Dermis lymphatic vessel endothelial cell (primary cell): ENCODE measurements at places on chromosomes 12 and 14. TPM values are rescaled to one million over a fixed set of nuclear protein-coding genes. Genes with fewer than 3 reads are reported as not detected.

ZNF891 gene
- 0.54 and 0.86 TPM in 2 replicates for total RNA-seq

HOXC4 gene
- not detected in 2 replicates for total RNA-seq

EPYC gene
- not detected in 2 replicates for total RNA-seq

PPM1H gene
- total RNA-seq, result 0.95 and 0.98 TPM in 2 replicates

MYL2 gene
- total RNA-seq, result 0.33 and 0.86 TPM in 2 replicates

GALNT6 gene
- 11.7 and 12.3 TPM in 2 replicates for total RNA-seq

ADAM21 gene
- under 0.01 and 0.17 TPM in 2 replicates for total RNA-seq

DAO gene
- total RNA-seq, result not detected in 2 replicates

FAM161B gene
- 2.3 and 2.7 TPM in 2 replicates for total RNA-seq

AVPR1A gene
- total RNA-seq, result under 0.01 TPM in 1 of 2 replicates, not detected in the other

TMEM116 gene
- total RNA-seq, result 3.5 and 3.8 TPM in 2 replicates

ESPL1 gene
- total RNA-seq, result 1.3 and 1.5 TPM in 2 replicates

LRP1-AS gene
- not detected in 2 replicates for total RNA-seq

CCDC196 gene
- total RNA-seq, result not detected in 2 replicates

TRIAP1 gene
- 26.9 and 38.2 TPM in 2 replicates for total RNA-seq

PYGL gene
- 71.9 and 138 TPM in 2 replicates for total RNA-seq

GPR68 gene
- 0.22 and 0.34 TPM in 2 replicates for total RNA-seq

KSR2 gene
- 0.09 and 0.43 TPM in 2 replicates for total RNA-seq

AKAP3 gene
- total RNA-seq, result 1.3 and 1.9 TPM in 2 replicates

PTGR2 gene
- total RNA-seq, result 1.6 and 2.0 TPM in 2 replicates

GZMB gene
- not detected in 2 replicates for total RNA-seq

OR4E2 gene
- not detected in 2 replicates for total RNA-seq

PLBD1 gene
- total RNA-seq, result 0.17 and 0.43 TPM in 2 replicates

NFE2 gene
- not detected in 2 replicates for total RNA-seq

EIF2S3B gene
- total RNA-seq, result 0.54 and 1.4 TPM in 2 replicates

CYP27B1 gene
- 0.11 and 0.26 TPM in 2 replicates for total RNA-seq

CACNB3 gene
- 5.5 and 6.2 TPM in 2 replicates for total RNA-seq

SRGAP1 gene
- total RNA-seq, result 2.1 and 5.9 TPM in 2 replicates

POTEM gene
- total RNA-seq, result not detected in 2 replicates

CFAP251 gene
- total RNA-seq, result 1.1 and 1.4 TPM in 2 replicates

SLC39A2 gene
- total RNA-seq, result not detected in 2 replicates

FAM186B gene
- 0.11 and 0.26 TPM in 2 replicates for total RNA-seq

PELI2 gene
- 15.7 and 20.3 TPM in 2 replicates for total RNA-seq

DNAI7 gene
- under 0.01 and 0.11 TPM in 2 replicates for total RNA-seq

CDKL1 gene
- total RNA-seq, result 99.4 and 136 TPM in 2 replicates

SUOX gene
- total RNA-seq, result 9.2 and 9.4 TPM in 2 replicates

RDH11 gene
- 61.0 and 68.9 TPM in 2 replicates for total RNA-seq

RIN3 gene
- 3.9 and 4.1 TPM in 2 replicates for total RNA-seq

RASSF9 gene
- total RNA-seq, result 6.1 and 9.0 TPM in 2 replicates

HCAR1 gene
- total RNA-seq, result under 0.01 TPM in 2 replicates

RAD9B gene
- total RNA-seq, result 0.11 and 0.43 TPM in 2 replicates

KCNC2 gene
- total RNA-seq, result not detected in 2 replicates

NPFF gene
- not detected in 2 replicates for total RNA-seq

KRT2 gene
- total RNA-seq, result not detected in 2 replicates

CNTN1 gene
- not detected in 2 replicates for total RNA-seq

PGF gene
- total RNA-seq, result 5.7 and 8.6 TPM in 2 replicates

TMPRSS12 gene
- total RNA-seq, result not detected in 2 replicates

PCK2 gene
- total RNA-seq, result 6.7 and 9.0 TPM in 2 replicates

CEP290 gene
- total RNA-seq, result 4.4 and 6.9 TPM in 2 replicates

TAS2R14 gene
- 1.5 and 1.6 TPM in 2 replicates for total RNA-seq

NEUROD4 gene
- total RNA-seq, result not detected in 2 replicates

ENDOU gene
- total RNA-seq, result under 0.01 and 0.11 TPM in 2 replicates

TAS2R20 gene
- total RNA-seq, result 1.7 and 2.4 TPM in 2 replicates

RASAL1 gene
- not detected in 2 replicates for total RNA-seq

SPIC gene
- total RNA-seq, result not detected in 2 replicates

RNF212B gene
- total RNA-seq, result not detected in 2 replicates

TSHR gene
- not detected in 2 replicates for total RNA-seq

TTC6 gene
- under 0.01 TPM in 1 of 2 replicates, not detected in the other for total RNA-seq

RD3L gene
- total RNA-seq, result 0.11 TPM in 1 of 2 replicates, not detected in the other
